Glomerular endothelial cell (primary cell): ENCODE measurements at places on chromosomes 6 and 20. TPM values are rescaled to one million over a fixed set of nuclear protein-coding genes. Genes with fewer than 3 reads are reported as not detected.

DNA sequence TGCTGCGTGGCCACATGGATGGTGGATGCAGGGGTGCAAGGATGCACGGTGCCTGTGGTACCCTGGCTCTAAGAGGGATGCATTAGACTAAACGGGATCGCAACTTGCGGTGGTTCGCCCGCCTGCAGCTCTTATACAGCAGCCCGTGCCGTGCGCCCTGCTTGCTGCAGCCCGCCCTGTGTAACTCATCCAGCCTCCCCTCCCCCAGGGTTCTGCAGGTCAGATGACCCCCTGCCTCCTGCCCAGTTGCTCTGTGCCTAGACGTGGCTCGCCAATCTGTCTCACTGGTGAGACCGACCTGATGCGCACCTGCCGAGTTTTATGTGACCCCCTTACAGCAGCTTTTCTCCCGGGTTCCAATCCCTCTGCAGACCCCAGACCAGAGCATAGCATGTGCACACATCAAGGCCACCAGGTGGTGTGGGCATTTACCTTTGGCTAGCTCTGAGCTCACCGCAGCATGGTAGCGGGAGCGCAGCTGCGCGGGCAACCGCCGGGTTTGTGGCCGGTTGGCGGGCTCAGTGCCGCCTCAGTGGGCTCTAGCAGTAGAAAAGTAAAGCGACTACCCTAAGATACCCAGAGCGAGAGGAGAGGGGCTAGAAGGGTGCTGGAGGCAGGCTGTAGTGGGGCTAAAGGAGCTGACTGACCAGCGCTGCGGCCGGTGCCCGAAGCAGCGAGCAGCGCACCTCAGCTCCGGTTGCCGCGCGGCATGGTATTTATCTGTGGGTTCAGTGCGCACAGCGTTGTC is 693 bp upstream of the GNAS-AS1 start:
- no peak for DNase-seq

DNA sequence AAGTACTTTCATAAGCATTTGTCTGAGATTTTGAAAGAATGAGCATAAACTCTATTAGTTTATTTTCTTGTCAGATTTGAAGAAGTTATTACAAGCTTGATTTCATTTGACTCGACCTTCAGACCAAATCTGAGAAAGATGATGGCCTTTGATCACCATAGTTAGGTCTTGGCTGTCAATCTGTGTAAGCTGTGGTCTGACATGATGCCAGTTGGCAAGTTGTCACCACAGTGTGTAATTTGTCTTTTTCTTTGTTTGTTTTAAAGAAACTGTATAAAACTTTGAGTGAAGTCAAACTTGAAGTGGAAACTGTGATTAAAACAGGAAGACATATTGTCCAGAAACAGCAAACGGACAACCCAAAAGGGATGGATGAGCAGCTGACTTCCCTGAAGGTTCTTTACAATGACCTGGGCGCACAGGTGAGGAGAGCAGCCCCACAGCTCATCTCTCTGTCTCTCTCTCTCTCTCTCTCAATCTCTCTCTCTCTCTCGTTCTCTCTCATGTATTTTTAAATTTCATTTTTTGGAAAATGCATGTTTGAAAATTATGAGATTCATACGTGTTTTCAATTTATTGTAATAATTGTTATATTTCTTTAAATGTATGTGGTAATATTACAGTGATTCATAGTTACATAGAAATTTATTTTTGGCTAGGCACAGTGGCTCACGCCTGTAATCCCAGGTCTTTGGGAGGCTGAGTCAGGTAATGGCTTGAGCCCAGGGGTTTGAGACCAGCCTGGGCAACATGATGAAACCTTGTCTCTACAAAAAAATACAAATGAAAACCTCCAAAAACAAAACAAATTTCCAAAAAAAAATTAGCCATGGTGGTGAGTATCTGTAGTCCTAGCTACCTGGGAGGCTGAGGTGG is 208.1 kb downstream of the UTRN start:
- DNase-seq: no peak

GRCh38 chr20:9354579-9354978 is 159.8 kb upstream of the LAMP5 start:
- DNase-seq: no peak

DNA sequence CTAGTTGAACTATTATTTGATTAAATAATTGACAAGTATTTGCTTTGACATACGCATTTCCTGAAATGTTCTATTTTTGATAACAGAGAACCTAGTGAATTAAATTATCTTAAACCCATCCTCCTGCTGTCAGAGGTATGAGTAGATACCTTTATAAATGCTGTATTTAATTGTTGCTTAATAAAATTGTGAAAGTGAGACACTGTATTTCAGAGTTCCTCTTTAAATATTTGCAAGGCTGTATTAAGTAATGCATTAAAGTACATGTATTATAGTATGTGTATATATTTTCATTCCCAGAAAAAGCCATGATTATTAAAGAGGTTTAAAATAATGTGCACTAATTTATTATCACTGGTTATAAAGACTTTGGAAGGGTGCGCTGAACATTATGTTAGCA is 483.8 kb downstream of the TFAP2B start:
- DNase-seq: no peak

The SERINC3 gene
- total RNA-seq: 79.2 and 81.6 TPM in 2 replicates

DNA sequence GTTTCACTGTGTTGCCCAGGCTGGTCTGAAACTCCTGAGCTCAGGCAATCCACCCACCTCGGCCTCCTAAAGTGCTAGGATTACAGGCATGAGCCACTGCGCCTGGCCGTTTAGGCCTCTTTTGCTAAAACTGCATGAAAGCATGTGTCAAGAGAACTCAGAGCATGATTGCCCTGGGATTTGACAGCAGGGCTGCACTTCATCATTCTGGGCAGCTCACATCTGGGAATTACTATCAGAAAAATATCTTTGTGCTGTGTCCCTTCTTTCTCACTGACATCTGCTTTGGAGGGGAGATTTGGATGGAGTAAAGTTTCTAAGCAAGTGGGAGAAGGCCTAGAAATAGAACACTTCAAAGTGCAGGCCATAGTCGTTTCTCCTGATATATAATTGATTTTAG is 59.6 kb upstream of the EIF2S2 start:
- no peak for DNase-seq

DNA sequence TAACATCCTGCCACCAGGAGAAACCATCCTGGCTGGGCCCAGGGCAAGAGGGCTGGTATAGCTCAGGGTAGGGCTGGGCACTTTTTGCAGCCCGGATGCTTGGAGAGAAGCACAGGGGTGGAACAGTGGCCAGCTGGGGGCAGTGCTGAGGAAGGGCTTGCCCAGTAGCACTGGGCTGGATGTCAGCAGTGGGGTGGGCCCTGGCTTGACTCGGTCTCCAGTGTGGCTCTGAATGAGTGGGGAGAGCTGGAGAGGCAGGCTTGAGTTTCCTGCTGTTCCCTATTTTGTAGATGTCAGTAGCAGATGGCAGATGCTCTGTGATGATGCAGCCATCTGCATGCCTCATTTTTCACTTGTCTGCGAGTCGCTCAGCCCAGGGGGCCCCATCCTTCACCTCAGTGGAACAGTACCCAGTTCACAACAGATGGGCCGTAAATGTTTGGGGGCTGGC is 56.3 kb upstream of the TULP1 start:
- no peak for DNase-seq

The CDC40 gene
- 15.2 and 15.5 TPM in 2 replicates for total RNA-seq

DNA sequence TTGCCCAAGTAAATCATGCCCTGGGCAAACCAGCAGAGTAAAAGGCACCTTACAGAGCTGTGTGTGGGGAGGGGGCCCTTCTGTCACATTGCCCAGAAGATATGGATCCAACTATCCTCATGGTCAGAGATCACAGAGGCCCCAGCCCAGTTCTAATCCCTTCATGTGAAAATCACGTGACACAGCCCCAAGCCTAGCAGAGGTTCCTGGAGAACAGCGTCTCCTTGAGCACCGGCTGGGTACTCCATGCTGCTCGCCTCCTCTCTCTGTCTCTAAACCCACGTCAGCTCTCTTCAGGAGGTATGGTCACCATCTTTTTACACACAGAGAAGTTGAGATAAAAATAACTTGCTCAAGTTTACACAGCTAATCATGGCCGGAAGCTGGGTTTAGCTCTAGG is 230.2 kb downstream of the ANKRD60 start:
- no peak for DNase-seq

The SLC13A3 gene
- 0.10 and 0.47 TPM in 2 replicates for total RNA-seq

The CD83 gene
- total RNA-seq: 3.2 and 3.9 TPM in 2 replicates

GRCh38 chr6:139429580-139430145 is 55.2 kb upstream of the CITED2 start:
- DNase-seq: no peak

DNA sequence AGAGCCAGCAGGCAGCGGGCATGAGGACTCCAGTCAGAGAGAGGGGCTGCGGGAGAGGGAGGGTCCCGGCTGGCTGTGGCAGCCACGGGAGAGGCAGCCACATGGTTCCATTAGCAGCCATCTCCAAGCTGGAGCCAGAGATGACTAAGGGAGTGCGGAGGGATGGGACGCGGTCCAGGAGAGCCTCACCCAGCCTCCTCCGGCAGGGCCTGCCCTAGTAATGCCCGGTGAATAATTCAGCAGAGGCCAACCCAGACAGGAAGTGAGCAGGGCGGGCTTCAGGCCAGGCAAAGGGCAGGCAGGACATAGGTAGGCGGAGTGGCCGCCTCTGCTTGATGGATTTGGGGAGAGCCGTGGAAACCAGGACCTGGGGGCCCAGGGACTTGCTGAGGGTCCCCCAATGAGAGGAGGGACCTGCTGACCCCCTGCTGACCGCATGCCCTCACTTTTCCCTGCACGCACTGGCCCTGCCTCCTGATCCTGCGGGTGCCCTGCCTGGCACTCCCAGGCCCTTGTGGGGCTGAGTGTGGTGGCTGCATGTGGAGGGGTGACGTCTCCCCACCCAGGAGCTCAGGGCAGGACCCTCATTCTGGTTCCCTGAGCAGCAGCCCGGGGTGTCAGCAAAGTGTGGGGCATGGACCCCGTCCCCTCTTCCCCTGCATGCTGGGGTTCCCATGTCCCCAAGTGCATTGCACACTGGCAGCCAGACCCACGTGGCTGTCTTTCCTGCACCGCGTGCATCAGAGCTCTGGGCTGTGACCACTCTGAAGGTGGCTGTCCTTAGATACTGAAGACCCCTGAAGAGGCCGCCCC is 51.8 kb upstream of the SLCO4A1 start:
- DNase-seq: no peak

GRCh38 chr6:28764014-28764723 is 159.6 kb downstream of the TRIM27 start:
- DNase-seq: no peak

The PRND gene
- total RNA-seq: 3.7 and 67.7 TPM in 2 replicates

GRCh38 chr6:152846825-152847224 is 96.2 kb downstream of the VIP start:
- no peak for DNase-seq

The POM121L2 gene
- not detected in 2 replicates for total RNA-seq

- DNase-seq: no peak
Measured at GRCh38 chr20:36493801-36494114, 47.6 kb upstream of the MYL9 start.
